ENCODE measurements at places on chromosomes 12 and 14.

GRCh38 chr14:23531391-23531790 is 20.2 kb downstream of the ZFHX2 start:
- DNase-seq = no peak

- DNase-seq = no peak
Measured at GRCh38 chr12:41899577-41899976, 245.1 kb downstream of the GXYLT1 start.

DNA sequence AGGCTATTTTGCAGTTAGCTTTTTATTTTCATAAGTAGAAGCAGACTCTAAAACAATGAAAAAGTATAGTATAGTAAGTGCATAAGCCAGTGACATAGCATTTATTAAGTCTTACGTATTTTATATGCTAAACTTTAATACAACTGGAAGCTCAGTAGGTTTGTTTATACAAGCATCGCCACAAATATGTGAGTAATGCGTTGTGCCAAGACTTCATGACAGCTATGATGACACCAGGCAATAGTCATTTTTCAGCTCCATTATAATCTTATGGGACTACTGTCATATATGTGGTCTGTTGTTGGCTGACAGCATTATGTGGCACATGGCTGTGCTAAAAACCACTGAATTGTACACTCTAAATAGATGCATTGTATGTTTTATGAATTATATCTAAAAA is 40.3 kb downstream of the SLC38A2 start:
- no peak for DNase-seq

DNA sequence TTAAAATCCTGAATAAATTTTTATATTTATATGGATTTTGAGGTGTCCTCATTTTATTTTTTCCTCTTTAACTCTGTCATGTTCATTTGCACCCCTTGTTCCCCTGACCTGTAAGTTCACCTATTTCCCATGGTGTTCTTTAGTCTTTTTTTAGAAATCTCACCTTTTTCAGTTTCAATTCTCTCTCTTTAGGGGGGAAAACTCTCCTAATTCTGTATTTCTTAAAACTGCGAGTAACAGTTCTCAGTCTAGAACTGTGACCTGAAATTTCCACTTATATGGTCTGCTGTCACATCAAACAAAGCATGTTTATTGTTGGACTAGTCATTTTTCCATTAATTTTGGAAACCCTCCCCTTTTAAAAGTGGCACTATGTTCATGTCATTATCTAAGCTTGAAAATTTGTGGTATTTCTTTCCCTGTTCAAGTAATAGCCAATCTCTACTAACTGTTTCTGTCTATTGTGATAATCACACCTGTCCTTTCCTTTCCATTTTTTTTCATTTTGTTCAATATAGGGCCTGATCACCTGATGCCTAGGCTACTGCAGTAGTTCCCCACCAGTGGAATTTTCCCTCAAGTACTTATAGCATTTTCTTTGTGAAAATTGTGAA is 14.0 kb upstream of the FBXO33 start:
- no peak for DNase-seq

GRCh38 chr12:108840605-108841332 is 16.6 kb downstream of the SSH1 start:
- DNase-seq = no peak

GRCh38 chr12:7439579-7440505 is 4.1 kb downstream of the CD163L1 start:
- DNase-seq = peak; percentile 15

GRCh38 chr12:57342207-57342691 is 88.6 kb downstream of the R3HDM2 start:
- DNase-seq = no peak

GRCh38 chr12:113577464-113578129 is 105.9 kb upstream of the LHX5 start:
- DNase-seq = no peak

GRCh38 chr12:57454566-57455373 is at the start of gene INHBE:
Gene INHBE (plus strand): TSS chr12:57455307. CDS start chr12:57455537, 230 bp downstream.
- DNase-seq = no peak

DNA sequence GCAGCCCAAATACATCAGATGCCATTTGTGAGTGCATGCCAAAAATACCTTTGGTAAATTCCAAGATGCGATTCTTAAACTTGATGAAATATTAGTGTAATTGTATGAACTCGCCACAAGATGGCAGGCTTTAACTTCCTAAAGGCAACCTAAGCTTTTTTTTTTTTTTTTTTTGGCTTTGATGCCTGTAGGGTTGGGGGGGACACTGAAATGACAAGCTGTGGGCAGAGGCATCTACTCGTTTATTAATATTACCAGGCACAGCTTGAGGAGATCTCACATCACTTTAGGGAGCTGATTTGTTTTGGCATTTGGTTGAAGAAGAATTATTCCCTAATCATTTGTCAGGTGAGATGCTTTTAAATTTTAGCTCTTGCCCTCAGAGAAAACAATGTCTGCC is 126.7 kb upstream of the CCDC196 start:
- peak; percentile 27 for DNase-seq

DNA sequence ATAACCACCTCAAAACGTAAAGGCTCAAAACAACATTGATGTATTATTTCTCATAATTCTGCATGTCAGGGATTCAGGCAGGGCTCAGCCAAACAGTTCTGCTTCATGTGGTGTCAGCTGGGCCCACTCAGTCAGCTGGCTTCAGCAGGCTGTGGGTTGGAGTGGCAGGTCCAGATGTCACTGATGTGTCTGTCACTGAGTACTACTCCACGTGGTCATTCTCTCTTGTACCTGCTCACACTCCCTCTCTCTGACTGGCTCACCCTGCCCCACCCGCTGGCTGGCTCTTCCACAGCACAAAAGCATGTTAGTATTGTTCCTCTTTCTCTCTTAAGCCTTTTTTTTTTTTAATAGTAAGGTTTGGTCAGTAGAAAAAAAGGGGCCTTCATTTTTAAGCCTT is 182.4 kb downstream of the DICER1 start:
- DNase-seq = no peak

GRCh38 chr12:121108492-121108891 is 24.2 kb upstream of the P2RX7 start:
- no peak for DNase-seq

GRCh38 chr14:39203659-39204606 is 28.9 kb downstream of the PNN start:
- no peak for DNase-seq

DNA sequence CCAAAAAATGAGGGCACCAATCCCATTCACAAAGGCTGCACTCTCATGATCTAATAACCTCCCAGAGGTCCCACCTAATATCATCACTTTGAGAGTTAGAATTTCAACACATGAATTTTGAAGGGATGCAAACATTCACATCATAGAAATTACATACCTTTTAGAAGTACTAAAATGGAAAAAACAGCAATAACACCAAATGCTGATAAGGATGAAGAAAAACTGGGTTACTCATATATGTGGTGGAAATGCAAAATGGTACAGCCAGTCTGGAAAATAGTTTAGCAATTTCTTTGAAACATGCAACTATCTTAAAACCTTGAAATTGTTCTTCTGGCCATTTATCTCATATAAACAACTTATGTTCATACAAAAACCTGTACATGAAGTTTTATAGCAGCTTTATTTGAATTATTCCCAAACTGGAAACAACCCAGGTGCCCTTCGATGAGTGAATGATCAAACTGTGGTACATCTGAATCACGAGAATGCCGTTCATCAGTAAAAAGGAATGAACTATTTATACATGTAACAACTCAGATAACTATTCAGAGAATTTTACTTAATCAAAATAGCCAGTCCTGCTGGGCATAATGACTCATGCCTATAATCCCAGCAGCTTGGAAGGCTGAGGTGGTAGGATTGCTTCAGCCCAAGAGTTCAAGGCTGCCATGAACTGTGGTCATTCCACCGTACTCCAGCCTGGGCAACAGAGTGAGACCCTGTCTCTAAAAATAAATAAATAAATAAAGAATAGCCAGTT is 109.4 kb upstream of the SSTR1 start:
- no peak for DNase-seq

- no peak for DNase-seq
Measured at GRCh38 chr12:63978519-63978918, 134.0 kb downstream of the SRGAP1 start.

- DNase-seq = peak; percentile 93
Measured at GRCh38 chr12:39443081-39443928, at the start of gene KIF21A. Gene KIF21A (minus strand): TSS chr12:39443120. CDS start chr12:39442970, 150 bp downstream.

DNA sequence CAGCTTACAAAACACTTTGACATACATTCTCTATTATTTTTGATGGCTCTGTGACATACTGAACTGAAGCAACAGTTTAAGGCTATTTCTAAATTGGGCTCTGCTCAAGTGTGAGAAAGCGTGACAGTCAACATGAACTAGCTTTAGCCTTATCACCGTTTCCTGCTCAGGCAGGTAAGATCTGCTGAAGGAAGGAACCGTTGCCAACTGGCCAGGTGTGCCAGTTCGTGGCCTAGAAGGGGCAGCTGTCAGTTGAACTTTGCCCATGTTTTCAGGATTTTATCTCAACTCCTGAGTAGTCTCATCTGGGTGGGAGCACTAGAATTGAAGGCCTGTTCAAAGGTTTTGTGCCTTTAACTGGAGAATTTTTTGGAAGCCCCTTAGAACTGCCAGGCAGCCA is 79.5 kb downstream of the ETV6 start:
- DNase-seq = no peak

DNA sequence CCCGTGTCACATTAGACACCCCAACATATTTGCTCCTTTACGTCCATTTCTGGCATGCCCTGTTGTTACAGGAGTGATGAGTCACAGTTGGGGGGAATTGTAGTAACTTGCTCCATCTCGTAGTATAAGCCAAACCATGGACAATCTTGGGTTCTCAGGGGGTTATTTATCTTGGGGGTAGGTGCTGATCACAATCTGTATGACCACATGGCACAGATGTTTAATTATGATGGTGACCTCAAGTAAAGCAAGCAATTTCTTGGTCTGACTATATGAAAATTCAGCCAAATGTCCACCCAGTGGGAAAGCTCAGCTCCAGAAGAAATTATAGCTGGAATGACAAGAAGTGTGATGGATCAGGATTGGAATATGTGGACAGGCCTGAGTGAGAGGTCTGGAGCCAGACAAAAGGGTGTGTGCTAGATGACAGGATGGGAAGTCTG is 32.1 kb upstream of the STON2 start:
- DNase-seq = no peak

- no peak for DNase-seq
Measured at GRCh38 chr12:132356691-132357622, 27.6 kb upstream of the GALNT9 start.

DNA sequence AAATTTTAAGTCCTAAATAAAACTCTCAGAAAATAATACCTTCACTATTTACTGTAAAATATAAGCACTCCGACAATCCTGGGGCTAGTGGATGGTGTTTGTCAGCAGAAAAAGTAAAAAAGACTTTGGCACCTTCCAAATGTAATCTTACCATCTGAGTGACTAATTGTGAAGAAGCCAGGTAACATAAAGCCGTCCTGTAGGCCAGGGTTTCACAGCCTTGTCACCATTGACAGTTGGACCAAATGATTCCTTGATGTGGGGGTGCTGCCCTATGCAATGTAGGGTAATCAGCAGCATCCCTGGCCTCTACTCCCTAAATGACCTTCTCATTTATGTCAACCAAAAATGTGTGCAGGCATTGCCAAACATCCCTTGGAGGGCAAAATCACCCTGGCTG is 87.2 kb downstream of the CAPZA3 start:
- DNase-seq = no peak

GRCh38 chr12:40010899-40011774 is 94.7 kb downstream of the SLC2A13 start:
- peak; percentile 83 for DNase-seq
